Activated CD4-positive, CD25-positive, alpha-beta regulatory T cell (primary cell): ENCODE measurements at places on chromosomes 2 and 18.
A peak's percentile ranks its signal among the peaks of the same experiment; 100 is the strongest.

GRCh38 chr18:13120983-13121441 is 97.5 kb upstream of the LDLRAD4 start:
- no peak for DNase-seq

DNA sequence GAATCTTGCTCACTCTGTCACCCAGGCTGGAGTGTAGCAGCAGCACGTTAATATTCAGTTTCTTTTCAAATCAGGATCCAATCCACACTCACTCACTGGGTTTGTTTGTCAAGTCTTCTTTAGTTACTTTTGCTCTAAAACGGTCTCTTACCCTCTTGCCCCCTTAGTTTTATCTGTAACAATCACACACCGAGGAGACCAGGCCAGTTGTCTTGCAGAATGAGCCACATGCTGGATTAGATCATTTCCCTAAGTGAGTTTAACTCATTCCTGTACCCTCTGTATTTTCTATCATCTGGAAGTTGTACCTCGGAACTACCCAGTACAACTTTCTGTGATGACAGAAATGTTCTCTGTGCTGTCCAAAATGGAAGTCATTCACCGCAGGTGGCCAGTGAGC is 20.7 kb upstream of the TOGARAM2 start:
- no peak for DNase-seq

- peak; percentile 32 for DNase-seq
These were observed 23.6 kb upstream of the SLC9A4 start for GRCh38 chr2:102449370-102449974.

DNA sequence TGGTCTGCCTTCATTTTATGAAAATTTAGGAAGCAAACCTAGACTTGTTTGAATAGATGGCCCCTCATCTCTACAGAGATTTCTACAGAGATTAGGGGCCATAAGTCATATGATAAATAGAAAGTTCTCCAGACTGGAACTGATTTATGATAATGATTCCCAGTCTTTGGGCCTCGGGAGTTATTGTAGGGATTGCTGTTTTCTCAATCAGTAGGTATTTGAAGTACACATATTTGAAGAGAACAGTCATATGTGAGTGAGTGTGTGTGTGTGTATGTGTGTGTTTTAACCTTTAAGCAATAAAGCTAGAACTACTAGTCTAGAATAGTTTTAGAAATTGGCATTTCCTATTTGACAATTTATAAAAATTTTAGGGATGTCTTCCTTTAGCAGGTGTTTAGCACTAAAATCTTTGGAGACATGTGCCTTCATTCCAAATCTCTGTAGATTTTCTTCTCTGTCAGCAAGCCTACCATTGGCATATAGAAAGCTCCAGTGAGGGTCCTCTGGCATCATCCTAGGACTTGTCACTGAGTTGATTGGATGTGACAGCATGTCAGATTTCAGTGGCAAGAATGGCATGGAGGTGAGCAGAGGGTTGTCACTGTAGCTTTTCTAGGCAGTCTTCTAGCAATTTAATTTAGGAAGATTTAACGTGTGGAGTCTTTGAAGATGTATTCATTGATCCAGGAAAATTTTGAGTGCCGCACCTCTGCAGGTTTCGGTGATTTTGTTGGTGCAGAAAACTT is 71.2 kb downstream of the MYO1B start:
- no peak for DNase-seq

DNA sequence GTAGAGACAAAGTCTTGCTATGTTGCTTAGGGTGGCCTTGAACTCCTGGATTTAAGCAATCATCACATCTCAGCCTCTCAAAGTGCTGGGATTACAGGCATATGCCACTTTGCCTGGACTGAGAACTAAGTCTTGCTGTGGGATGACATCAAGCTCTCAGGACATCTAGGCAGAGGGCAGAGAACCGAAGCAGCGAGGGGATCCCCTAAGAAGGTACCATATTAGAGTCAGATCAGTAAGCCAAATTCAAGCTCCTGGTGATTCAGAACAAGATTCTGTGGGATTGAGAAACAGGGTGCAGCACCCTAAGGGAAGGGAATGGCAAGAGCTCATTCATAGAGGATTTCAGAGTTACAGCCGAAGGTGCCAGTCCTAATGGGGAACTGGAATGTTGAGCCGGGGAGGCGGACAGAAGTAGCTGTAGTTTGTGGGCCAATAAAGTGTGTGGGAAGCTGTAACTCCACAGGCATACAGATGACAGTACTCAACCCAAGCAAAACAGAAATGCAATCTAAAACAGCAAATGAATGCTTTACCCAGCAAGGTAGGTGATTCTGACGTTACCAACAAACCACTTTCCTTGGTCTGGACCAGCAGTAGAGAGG is 30.9 kb downstream of the EPHA4 start:
- DNase-seq: no peak

- no peak for DNase-seq
These were observed 252.4 kb upstream of the ZNF521 start for GRCh38 chr18:25604196-25604893.

DNA sequence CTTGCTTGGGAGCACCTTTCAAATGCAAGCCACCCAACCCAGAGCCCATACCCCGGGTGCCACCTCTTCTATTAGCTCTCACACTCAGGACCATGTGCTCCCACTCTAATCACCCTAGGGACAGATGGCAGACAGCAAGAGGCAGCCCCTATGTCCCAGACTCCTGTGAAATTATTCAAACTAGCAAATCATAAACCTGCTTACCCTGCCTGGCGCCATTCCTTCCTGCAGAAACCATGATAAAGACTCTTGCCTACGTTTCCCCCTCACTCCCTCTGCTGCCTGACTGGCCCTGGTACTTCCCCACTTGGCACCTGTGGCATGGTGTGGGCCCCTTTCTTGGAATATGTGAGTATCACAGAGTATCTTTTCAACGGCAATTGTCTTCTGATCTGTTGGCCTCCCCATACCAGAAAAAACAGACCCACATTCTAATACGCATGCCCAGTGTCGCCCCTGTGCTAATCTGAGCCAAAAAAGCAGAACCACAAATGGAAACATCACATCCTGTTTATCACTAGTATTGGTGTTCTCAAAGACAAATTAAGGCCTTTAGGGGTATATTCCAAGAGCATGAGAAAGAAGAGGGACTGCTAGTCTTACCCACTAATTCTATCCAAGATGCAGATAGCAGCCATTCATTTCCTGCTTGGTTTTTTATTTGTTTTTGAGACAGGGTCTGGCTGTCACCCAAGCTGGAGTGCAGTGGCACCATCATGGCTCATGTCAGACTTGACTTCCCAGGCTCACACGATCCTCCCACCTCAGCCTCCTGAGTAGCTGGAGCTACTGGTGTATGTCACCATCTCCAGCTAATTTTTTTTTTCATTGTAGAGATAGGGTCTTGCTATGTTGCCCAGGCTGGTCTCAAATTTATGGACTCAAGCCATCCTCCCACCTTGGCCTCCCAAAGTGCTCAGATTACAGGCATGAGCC is 44.1 kb upstream of the TTC39C start:
- no peak for DNase-seq

- no peak for DNase-seq
These were observed 15.8 kb upstream of the PROKR1 start for GRCh38 chr2:68627615-68628014.
